ENCODE measurements at places on chromosomes 3 and 15.

- no peak for DNase-seq
Measured at GRCh38 chr3:182412066-182412465, 381.2 kb upstream of the ATP11B start.

DNA sequence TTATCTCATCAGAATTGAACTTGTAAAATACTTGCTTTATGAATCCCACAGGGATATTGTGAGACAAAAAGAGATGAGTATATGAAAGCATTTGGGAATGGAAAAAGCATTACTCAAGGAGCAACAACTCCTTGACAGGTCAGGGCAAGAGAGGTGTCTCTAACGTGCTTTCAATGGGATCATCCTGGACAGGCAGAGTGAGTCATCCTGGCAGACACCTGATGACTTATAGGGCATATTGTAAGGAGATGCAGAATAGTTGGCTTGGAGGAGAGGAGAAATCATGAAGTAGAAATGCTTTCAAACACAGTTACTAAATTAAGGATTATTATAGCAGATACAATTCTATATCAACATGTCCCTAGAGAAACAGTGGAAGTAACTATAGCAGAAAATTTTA is 71.9 kb upstream of the THSD4 start:
- DNase-seq, result no peak

- no peak for DNase-seq
Measured at GRCh38 chr15:41566121-41566885, 7.3 kb downstream of the TYRO3 start.

DNA sequence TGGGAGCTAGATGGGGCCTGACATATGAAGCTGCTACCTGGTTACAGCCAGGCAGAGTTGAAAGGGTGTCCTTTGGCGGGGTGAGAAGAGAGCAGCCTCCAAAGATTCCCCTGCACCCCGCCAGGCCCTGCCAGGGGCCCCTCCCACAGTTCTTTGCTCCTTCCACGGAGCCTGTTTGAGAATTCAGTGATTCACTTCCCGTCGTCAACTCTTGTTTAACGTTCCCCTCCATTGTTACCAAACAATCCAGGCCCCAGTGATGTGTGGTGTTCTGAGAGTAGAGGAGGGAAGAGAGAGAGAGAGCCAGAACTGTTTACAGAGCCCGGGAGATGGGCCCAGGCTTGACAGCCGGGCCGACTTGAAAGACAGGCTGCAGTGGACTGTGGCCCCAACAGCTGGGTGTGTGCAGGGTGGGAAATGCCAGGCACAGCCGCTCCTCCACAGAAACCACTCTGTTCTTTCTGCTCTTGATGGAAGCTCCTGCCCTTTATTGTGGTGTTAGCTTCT is 81.5 kb downstream of the SMAD3 start:
- DNase-seq, result peak; percentile 46

- DNase-seq, result no peak
Measured at GRCh38 chr3:190387578-190388213, at the start of gene CLDN16. Gene CLDN16 (plus strand): TSS chr3:190388163. CDS start chr3:190388330, 167 bp downstream.

- DNase-seq, result no peak
Measured at GRCh38 chr15:100703032-100703578, 100.7 kb downstream of the ASB7 start.

GRCh38 chr15:80931721-80932512 is 57.7 kb downstream of the MESD start:
- no peak for DNase-seq

DNA sequence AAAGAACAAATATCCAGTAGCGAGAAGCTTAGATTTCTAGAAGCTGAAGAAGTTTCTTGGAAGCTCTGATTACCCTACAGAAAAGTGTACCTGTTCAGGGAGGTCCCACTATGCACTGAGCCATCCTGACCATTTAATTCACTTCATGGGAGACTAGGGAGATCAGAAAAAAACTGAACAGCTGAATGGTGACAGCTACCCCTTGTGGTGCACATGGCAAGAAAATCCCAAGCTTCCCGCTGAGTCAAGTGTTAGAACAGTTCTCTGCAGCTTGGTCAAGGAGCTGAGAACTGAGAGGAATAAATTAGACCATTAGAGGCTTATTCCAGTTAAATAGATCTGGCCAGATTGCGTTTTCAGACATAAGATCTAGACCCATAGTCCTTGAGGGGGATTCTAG is 197.2 kb upstream of the VEPH1 start:
- no peak for DNase-seq

GRCh38 chr3:61180206-61180605 is 71.0 kb downstream of the FHIT start:
- DNase-seq, result no peak

DNA sequence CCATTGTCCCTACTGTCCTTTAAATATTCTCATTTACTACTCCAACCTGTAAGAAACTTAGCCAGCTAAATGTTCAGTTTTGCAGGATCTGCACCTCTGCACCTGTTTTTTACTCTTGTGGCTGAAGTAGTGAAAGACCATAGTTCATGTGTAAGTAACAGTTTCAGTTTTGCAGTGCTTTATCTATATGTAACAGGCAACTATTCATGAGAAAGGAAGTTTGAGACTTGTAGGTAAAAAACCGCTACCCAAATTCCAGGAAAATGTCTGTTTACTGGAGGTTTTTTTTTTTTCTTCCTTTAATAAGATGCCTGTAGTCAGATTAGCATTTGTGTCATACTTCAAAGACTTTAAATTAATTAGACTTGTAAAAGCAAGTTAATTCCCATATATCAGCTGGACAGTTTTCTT is 25.4 kb upstream of the MBNL1 start:
- DNase-seq, result no peak

GRCh38 chr3:81592101-81592500 is 169.3 kb downstream of the GBE1 start:
- DNase-seq, result no peak

DNA sequence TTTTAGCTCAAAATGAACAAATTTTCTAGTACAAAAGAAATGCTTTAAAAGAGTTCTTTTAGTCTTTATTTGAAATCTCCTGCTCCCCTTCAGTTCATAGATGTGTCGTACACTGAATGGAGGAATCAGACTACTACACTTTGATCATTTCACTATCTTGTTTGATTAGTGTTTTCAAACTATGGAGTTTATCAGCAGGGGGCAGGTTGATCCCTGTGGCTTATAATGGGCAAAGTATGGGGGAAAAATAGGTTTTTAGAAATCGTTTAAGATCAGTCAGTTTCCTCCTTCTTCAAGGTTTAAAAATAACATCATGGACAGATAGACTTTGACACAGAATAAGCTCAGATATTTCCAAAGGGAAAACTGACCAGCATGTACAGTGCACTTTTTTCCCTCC is 701.7 kb downstream of the CADM2 start:
- DNase-seq, result no peak

DNA sequence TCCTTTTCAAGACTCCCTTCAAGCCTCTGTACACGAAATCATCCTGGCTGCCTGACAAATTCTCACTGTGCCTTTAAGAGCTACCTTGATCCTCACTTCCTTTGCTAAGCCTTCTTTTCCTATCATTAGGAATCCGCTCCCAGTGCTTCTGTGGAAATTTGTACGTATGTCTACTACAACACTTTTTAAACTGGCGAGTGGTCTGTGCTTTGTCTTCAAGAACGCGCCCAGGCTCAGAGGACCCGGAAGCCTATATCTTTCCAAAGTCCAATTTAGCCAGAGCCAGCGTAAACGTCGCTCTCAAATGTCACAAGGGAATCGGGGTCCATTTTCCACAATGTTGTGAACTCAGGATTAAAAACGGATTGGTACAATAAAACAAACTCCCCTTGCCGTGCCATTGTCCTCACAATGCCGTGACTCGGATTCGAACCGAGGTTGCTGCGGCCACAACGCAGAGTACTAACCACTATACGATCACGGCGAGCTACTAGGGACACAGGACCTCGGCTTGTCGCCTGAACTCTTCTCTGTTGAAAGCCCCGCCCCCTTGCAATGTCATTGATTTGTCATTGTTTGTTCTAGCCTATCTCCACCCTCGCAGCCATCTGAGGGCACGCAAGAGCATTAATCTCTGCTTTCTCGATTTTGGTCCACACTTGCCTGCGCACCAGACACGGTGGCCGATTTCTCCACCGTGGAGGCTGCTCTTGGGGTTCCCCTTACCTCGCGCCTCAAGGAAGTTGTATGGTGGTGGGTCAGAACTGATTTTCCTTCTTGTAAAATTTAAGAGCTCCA is 12.4 kb upstream of the SHF start:
- peak; percentile 97 for DNase-seq

DNA sequence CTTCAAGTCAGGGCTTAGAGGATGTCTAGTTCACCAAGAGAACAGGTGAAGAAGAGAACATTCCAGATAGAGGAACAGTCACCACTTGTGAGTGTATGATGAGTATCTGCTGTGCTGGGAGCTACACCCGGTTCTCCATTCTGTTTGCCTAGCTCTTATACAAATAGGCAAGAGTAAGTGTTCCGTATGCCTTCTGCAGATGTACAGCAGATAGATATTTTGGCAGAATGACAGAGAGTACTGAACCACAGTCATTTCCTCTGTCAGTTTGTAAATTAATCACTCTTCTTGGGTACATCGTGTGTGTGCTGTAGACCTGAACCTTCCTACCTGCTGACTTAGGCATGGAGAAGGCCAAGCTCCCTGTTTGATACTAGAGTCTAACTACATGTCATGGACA is 108.3 kb upstream of the CTDSPL start:
- no peak for DNase-seq

GRCh38 chr3:72444656-72445223 is 403.5 kb downstream of the SHQ1 start:
- no peak for DNase-seq

- no peak for DNase-seq
Measured at GRCh38 chr15:88072598-88073390, 183.7 kb downstream of the NTRK3 start.

GRCh38 chr3:24264748-24265158 is 229.9 kb downstream of the THRB start:
- no peak for DNase-seq

GRCh38 chr3:26106228-26106627 is 316.3 kb downstream of the OXSM start:
- no peak for DNase-seq

DNA sequence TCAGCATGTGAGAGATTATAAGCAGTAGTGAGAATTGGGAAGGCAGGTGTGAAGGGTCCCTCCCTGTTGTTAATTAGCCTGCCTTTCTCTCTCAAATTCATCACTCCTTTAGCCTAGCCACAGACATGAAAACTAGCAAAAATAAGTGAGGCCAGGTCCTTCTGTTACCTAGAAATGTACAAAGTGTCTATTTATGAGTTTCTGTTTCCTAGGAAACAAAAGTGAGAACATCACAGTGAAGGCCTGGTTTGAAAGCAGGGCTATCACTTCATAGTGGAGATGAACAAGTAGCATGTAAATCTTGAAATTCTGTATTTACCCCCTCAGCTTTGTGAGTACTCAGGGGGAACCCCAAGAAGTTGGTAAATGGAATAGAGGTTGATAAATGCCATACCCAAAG is 78.2 kb upstream of the UMPS start:
- no peak for DNase-seq

DNA sequence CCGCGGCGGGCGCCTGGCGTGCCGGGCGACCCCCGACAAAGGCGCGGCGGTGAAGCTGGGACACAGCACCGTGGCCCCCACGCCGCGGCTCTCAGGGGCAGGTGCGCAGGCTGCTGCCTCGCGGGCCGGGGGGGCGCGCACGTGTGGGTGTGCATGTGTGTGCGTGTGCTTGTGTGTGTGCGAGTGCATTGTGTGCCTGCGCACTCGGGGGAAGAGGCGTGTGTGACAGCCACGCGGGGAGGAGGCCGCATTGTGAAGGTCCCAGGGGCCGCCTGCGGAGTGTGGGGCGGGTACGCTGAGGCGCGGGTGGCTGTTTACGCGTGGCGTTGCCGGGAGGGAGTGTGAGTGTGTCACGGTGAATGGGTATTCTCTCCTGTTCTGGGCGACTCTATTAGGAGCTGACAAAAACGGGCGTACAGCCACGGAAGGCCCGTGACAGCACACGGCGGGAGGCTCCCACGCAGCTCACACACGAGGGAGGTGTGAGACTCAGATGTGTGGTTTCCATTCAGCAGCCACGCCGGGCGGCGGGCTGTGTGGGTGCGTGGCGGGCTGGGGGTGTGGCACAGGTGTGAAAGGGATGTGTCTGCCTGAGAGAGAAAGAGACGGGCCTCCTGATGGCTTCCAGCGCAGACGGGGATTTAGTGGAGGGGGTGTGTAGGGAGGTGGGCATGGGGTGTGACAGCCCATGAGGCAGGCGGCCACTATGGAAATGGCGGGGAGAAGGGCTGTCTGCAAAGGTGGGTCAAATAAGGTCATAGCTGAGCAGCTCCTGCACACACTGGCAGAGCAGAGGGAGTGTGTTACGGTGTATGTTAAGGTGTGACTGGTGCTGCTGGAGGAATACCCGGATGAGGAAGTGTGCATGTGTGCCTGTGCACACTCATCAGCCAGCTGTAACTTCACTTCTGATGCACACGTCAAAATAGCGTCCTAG is 750 bp downstream of the PODXL2 start:
- DNase-seq, result peak; percentile 39

DNA sequence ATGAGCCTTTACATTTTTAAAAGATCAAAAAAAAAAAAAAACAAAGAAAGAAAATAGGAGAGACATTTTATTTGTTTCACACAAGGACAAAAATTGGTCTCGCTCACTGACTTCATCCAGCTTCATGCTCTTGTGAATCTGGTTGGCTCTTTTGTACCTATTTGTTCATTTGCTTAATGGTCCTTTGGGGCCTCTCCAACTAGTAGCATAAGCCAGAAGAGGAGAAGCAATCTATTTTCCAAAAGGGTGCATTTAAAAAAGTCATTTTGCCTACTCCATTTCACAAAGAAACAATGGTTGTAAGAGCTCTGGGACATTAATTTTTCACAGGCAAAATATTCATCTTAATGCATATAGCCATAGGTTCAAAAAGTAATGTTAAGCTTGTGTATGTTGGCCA is 168.3 kb upstream of the ADAMTS9 start:
- no peak for DNase-seq

DNA sequence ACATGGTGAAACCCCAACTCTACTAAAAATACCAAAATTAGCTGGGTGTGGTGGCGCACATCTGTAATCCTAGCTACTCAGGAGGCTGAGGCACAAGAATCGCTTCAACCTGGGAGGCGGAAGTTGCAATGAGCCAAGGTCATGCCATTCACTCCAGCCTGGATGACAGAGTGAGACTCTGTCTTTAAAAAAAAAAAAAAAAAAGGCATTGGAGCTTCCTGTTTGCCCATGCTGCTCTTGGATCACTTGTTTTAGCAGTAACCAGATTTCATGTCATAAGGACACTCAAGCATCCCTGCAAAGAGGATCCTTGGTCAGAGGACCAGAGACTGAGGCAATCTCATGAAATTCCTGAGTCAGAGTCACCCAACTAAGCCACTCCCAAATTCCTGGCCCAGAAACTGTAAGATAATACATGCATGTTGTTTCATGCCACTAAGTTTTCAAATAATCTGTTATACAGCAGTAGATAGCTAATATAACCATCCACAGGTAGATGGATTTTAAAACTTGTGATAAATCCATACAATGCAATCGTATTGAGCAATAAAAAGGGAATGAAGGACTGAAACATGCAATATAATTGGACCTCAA is 82.0 kb upstream of the XXYLT1 start:
- no peak for DNase-seq

GRCh38 chr15:70723122-70723422 is 40.3 kb downstream of the UACA start:
- no peak for DNase-seq

Measured in CD4-positive, alpha-beta T cell treated with Interferon gamma for 1 hour (primary cell).